Tibial artery (tissue), 4 donors: ENCODE measurements at places on chromosomes 16 and 17.

GRCh38 chr17:37117373-37118142 is 168.8 kb downstream of the AATF start:
- H3K4me1 ChIP-seq, result no peaks in the 10 kb centered on the region
- no peak overlapping the region for H3K4me3 ChIP-seq
- peaks cover 34% of the 10 kb centered on the region for H3K36me3 ChIP-seq
- H3K27ac ChIP-seq, result no peak overlapping the region

- peak; percentile 75 for DNase-seq
Measured at GRCh38 chr17:77772461-77772897, 186.0 kb upstream of the TNRC6C start.

DNA sequence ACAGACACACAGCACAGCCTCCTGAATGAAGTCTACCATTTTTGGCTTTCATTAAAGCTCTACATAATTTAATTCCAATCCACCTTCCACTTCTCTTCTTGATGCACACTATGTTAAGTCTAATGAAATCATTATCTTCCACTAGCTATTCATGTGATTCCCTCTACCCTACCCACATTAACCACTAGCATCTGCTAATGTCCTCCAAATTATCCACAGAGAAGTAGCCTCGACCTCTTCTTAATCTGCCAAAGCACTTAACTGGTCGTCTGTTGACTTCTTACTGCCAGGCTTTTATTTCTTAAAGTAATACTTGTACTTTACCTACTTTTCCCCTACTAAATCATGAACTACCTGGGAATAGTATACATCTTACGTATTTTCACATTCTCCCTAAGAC is 91.8 kb downstream of the NCOR1 start:
- H3K27me3 ChIP-seq, result no peaks in the 10 kb centered on the region
- H3K4me3 ChIP-seq, result no peak overlapping the region
- H3K4me1 ChIP-seq, result no peaks in the 10 kb centered on the region
- no peak overlapping the region for H3K27ac ChIP-seq

GRCh38 chr16:23907903-23908302 is 72.1 kb downstream of the PRKCB start:
- no peak for DNase-seq
- no peaks in the 10 kb centered on the region for H3K36me3 ChIP-seq
- H3K4me3 ChIP-seq, result no peak overlapping the region
- H3K4me1 ChIP-seq, result peaks cover 16% of the 10 kb centered on the region

DNA sequence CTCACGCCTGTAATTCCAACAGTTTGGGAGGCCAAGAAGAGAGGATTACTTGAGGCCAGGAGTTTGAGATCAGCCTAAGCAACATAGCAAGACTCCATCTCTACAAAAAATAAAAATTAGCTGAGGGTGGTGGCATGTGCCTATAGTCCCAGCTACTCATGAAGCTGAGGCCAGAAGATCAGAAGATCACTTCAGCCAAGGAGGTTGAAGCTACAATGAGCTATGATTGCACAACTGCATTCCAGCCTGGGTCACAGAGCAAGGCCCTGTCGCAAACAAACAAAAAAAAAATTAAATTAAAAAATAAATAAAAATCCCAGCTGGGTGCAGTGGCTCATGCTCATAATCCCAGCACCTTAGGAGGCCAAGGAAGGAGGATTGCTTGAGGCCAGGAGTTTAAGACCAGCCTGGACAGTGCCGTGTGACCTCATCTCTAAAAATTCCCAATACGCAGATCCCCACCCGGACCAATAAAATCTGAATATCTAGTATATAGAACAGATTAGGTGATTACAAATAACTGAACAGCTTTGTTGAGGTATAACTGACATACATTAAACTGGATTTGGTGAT is 18.2 kb upstream of the ATF7IP2 start:
- H3K4me1 ChIP-seq, result no peaks in the 10 kb centered on the region
- no peak overlapping the region for H3K4me3 ChIP-seq
- no peak for DNase-seq
- H3K36me3 ChIP-seq, result no peaks in the 10 kb centered on the region
- H3K27ac ChIP-seq, result no peak overlapping the region

- no peak for DNase-seq
- no peaks in the 10 kb centered on the region for H3K27me3 ChIP-seq
- no peaks in the 10 kb centered on the region for H3K4me1 ChIP-seq
- no peak overlapping the region for H3K4me3 ChIP-seq
- H3K36me3 ChIP-seq, result no peaks in the 10 kb centered on the region
Measured at GRCh38 chr16:13056607-13057006, 155.2 kb downstream of the SHISA9 start.

- DNase-seq, result peak; percentile 51
- H3K27me3 ChIP-seq, result no peaks in the 10 kb centered on the region
- no peaks in the 10 kb centered on the region for H3K36me3 ChIP-seq
- no peak overlapping the region for H3K27ac ChIP-seq
Measured at GRCh38 chr17:67689534-67690177, 28.1 kb upstream of the NOL11 start.

DNA sequence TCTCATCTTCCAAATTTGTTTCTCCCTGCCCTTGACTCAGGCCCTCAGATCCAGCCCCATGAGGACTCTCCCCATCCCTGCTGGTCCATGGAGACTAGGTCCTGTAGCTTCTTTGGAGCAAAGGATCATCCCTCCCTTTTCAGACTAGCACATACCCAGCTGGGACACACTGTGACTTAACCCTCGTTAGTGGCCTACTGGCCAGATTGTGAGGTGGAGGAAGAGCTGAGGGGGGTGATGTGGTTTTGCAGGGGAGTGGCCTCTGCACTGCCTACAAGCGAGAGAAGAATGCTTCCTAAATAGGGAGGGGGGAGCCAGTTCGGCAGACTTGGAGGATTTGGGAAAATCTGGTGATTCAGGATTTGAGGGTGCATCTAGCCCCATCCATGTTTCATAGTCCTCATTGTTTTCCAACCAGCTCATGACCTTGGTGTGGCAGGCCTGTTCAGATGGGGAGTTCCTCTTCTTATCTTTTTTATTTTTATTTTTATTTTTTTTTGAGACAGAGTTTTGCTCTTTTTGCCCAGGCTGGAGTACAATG is 47.8 kb upstream of the SLC47A1 start:
- peaks cover 12% of the 10 kb centered on the region for H3K4me1 ChIP-seq
- no peaks in the 10 kb centered on the region for H3K27me3 ChIP-seq
- no peak overlapping the region for H3K4me3 ChIP-seq
- H3K36me3 ChIP-seq, result no peaks in the 10 kb centered on the region
